Activated CD8-positive, alpha-beta memory T cell treated with anti-CD3 and anti-CD28 coated beads for 48 hours (primary cell): ENCODE measurements at places on chromosomes 12 and 14.

DNA sequence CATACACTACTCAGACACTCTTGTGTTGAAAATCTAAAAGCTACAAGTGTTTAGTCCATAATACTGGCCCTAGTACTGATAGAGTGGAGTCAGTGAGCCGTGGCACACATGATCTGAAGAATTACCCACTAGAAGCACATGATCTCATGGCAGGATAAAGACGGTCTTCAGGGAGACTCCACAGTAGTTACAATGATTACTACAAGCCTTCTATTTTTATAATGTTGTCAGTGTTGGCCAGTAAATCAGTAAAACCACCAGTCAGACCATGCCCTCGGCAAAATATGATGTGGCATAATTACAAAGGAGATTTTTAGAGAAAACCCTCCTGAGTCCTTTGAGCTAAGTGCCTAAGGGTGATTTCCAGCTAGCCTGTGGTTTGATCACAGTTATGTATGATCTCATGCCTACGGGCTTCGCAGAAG, 114.9 kb downstream of the PDZRN4 start:
- DNase-seq = no peak

DNA sequence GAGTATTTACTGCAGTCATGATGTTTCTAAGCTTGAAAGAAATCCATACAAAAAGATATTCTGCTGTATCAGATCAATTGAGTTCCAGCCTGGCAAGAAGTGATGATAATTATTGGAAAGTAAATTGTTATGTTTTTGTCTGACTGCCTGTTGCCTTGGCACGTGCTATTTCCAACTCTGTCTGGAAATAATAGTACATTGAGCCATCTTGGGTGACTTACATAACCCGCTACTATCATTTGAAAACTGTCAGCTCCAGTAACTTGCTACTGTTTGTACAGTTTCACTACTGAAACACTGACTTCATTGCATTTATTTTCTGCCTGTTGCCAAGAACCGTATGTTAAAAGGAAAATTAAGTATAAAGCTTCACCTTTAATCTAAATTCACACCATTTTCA, 318.6 kb downstream of the ITPR2 start:
- no peak for DNase-seq

GRCh38 chr12:607541-608001, 55.7 kb downstream of the NINJ2 start:
- DNase-seq = no peak

- DNase-seq = peak; percentile 60
Observed at GRCh38 chr14:91573894-91574837, 64.1 kb upstream of the PPP4R3A start.

GRCh38 chr12:119808441-119808840, 68.7 kb downstream of the CIT start:
- no peak for DNase-seq

GRCh38 chr14:36852981-36853691, 191.5 kb downstream of the PAX9 start:
- DNase-seq = no peak

DNA sequence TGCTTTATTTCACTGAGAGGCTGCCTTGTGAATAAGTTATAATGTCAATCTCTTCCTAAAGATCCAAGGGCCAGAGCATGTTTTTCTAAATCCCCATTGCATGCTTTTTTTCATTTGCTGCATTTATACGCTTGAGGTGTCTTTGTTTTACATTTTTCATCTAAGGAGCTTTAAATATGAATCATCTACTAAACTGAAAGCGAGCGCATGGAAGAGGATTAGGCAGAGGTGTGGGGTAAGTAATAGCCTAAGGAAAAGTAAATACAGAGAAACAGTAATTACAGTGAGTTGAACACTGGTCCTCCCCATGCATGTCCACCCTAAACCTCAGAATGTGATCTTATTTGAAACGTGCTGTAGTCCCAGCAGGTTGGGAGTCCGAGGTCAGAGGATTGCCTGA, 76.4 kb upstream of the METAP2 start:
- DNase-seq = no peak

DNA sequence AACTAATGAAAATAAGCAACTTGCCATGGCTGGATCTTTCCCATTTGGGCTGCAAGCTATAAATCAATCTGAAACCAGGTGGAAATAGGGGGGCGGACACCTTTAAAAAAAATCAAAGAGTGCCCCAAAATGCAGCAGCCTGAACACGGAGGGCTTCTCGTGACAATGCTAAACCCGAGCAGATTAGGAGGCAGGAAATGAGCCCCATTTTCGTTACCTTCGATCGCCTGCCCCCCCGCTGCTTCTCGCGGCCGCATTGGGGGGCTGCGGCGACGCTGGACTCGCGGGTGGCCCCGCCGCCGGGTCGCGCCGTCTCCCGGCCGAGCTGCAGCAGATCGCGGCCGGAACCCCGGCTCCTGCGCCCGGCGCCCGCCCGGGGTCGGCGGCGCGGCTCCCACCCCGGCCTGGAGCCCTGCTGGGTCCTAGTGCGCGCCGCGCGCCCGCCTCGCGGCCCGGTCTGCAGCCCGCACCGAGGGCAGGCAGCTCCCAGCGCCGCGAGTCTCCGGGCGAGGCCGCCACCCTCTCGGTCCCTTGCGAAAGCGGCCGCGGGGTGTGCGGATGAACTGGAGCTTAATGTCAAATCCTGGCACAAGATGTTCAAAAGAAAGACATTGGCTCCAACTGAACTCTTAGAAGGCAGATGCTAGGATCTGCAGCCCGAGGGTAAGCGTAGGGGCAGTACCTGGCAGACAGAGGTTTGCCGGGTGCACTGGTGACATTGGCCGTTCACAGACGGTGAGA, 201.9 kb upstream of the FOXN3 start:
- DNase-seq = peak; percentile 49

GRCh38 chr14:60008042-60008441, 83.7 kb upstream of the PCNX4 start:
- no peak for DNase-seq

- DNase-seq = no peak
Observed at GRCh38 chr14:83294941-83295340, 1761.3 kb upstream of the SEL1L start.

- DNase-seq = no peak
Observed at GRCh38 chr12:38384816-38385378, 68.3 kb downstream of the ALG10B start.

DNA sequence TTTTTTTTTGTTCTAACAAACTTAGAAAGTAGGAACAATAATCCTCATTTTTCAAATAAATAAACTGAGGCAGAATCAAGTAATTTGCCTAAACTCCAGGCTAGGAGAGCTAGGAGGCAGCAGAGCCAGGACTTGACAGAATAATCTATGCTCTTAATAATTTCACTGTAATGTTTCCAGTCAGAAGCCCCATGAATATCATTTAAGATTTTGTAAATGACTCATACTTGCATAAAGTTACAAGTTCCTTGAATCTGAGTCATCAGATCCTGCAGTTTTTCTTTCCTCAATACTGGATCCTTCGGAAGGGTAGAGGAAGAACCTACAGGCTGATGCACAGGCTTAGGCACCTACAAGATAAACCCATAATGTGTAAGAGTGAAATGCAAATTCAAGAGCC, 29.0 kb downstream of the CAPRIN2 start:
- no peak for DNase-seq
